Suppressor macrophage treated with lipopolysaccharide for 4 hours (primary cell): ENCODE measurements at places on chromosomes 12 and 14.

DNA sequence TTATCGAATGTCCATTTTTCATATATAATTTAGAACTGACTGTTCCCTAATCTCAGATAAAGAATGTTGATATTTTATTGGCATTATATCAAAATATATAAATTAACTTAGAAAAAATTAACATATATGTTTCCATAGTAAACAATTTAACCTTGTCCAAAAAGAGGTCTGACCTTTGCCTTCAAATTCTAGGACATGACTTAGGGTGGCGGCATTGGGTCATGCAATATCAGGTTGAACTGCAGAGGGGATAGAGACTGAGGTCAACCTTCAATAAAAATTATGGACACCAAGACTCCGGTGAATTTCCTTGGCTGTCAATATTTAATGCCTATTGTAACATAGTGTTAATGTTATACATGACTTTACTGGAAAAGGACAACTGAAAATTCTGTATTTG lies 199.8 kb downstream of the RPL10L start:
- DNase-seq = no peak

GRCh38 chr14:98334186-98334585 lies 937.8 kb downstream of the BCL11B start:
- DNase-seq = no peak

- DNase-seq = peak; percentile 40
These were observed 5.0 kb downstream of the OSBPL8 start for GRCh38 chr12:76554405-76555230.

GRCh38 chr14:64467101-64467500 lies 1.8 kb downstream of the AKAP5 start:
- DNase-seq = peak; percentile 67

DNA sequence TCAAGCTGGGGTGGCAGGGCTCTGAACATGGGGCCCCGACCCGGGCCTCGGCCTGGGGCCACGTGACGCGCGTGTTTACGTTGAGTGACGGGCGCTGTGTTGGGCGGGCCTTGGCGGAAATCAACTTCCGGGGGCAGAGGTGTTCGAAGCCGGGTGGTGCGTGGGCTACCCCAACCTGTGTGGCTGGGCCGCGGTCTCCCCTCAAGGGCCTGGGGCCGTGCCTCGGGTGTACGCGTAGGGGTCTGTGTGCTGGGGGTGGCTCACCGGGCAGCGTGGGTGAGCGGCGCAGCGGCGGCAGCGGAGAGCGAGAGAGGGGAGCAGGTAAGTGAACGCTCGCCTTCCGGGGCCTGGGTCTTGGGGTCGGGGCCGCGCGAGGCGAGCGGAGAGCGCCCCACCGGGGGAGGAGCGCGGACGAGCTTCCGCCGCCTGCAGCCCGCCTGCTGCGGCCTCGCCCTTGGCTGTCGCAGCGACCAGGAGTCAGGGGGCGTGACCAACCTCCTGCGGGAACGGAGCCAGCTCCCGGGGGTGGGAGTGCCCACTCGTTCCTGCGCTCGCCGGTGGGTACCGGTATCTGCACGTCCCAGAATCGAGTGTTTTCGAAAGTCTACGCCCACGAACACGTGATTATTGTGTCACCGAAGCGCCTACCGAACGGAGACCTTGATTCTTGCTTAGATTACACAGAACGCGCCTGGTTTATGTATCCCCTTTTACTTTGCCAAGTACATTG lies at the start of gene CCDC91:
Gene CCDC91 (plus strand): TSS at position 136 of the 730 bp plus-strand sequence. CDS start 66,760 bp downstream, outside the sequence.
- peak; percentile 82 for DNase-seq

GRCh38 chr12:20482491-20483054 lies 114.2 kb downstream of the PDE3A start:
- no peak for DNase-seq

DNA sequence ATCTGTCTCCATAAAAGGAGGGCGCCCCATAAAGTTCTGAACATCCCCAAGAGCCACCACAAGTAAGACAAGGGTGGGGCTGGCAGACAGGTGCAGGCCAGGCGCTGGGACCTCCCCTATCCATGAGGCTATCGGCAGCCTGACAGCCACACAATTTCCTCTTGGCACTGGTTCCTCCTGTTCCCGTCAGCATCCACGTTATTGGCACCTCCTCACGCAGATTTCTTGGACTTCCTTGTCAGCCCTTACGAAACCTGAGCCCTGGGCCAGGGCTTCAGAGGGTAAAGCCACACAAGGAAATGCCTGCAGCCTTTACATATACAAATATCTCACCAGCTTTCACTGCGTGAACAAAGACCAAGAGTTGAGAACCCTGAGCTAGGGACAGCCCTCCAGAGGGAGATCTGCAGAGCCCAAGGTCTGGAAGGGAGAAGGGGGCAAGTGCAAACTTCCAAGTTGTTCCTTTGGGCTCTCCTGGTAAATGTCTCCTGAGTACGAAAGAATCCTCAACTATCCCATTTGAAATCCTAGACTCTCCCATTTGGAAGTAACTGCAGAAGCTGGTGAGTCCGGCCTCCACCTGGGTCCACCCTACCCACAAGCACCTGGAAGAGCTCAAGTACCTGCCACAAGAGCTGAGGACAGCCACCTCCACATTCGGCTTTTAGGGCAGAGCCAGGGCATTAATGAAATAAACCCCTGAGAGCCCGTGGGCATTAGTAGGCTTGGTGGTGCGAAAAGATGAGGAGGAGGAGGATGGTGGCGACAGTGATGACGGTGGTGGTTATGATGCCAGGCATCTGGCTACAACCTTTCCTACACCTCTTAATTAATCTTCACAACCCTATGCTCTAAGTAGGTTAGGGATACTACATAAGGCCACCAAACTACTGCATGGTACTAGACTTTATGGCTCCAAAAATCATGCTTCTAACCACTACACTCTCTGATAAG lies 5.5 kb upstream of the TC2N start:
- peak; percentile 43 for DNase-seq

DNA sequence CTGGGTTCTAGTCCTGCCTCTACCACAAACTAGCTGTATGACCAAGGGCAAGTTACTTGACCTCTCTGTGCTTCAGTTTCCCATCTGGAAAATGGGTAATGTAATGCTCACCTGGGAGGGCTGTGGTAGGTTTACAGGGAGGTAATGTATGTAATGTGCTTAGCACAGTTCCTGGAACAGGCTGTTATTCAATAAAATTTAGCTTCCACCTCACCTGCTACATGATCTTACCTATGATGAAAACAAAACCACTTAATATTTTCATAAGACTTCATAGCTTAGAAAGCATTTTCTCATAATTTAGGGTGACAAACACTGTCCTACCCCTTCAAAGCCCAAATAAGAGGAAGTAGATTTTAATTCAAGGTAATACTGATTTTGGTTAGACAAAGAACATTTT lies 530.6 kb downstream of the FUT8 start:
- DNase-seq = no peak
